HAP-1 (cell line): ENCODE measurements at places on chromosomes 16 and 17.

GRCh38 chr17:4043862-4044261, 79.6 kb upstream of the ATP2A3 start:
- no peak for DNase-seq

GRCh38 chr17:46805771-46806170, 12.7 kb downstream of the WNT3 start:
- DNase-seq = no peak

- peak; percentile 18 for DNase-seq
Observed at GRCh38 chr17:73091770-73092522, 542 bp downstream of the SLC39A11 start.

DNA sequence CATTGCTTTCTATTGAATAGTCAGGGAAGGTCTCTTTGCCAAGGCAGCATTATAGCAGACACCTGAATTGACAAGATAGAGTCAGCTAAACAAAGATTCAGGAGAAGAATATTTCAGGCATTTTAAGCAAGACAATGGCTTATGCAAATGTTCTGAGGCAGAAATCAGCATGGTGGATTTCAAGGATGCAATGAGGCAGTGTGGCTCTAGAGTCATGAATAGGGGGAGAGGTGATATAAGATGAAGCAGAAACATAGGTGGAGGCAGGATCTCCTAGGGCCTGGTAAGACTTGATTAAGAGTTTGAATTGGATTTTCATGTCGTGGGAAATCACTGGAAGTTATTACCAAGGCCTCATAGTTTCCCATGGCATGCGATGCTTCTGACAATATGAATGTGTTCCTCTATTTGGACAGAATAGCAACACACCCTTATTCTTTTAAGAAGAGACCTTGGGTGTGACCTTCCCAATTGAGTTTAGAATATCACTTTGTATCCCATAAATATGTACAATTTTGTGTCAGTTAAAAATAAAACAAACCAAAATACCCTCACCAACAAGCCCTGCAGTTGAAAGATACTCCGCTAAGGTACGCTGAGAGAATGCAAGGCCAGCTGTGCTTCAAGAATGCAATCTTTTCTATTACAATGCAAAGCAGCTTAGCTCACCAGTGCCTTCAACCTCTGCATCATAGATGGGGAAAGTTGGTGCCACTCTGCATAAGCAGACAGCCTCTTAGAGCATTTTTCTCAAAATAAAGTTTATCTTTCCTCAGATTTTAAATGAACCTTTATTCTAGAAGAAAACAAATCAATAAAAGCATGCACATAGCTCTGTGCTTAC, 139.6 kb upstream of the SALL1 start:
- DNase-seq = no peak

DNA sequence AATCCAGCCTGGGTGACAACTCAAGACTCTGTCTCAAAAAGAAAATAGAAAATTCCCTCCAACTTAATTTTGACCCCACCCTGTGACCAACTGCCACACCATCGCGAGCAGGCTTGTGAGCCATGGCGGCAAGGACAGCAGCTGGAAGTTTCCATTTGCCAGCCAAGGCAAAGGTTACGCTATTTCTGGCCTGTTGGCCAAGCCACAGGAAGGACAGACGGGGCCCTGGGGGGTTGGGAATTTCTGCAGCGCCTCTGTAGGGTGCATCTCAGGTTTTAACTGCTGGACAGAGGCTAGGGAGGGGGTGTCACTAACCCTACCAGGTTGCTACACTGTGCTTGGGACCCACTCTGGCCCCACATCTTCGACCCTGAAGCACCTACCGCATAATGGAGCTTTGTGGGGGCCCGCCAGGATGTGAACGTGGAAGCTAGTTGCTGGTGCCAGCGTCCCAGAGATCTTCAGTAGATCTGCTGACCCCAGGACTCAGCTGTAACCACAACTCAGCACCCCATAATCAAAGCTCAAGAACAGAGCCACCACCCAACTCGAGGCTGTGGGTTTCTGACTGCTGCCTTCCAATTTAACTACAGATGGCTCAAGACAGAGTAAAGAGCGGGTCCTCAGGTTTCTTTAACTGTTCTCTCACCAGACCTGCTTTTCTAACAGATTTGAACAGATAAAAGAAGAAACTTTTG, 10.9 kb downstream of the KIFC3 start:
- no peak for DNase-seq

- DNase-seq = no peak
Observed at GRCh38 chr17:74569020-74570003, 2.0 kb upstream of the CD300H start.

DNA sequence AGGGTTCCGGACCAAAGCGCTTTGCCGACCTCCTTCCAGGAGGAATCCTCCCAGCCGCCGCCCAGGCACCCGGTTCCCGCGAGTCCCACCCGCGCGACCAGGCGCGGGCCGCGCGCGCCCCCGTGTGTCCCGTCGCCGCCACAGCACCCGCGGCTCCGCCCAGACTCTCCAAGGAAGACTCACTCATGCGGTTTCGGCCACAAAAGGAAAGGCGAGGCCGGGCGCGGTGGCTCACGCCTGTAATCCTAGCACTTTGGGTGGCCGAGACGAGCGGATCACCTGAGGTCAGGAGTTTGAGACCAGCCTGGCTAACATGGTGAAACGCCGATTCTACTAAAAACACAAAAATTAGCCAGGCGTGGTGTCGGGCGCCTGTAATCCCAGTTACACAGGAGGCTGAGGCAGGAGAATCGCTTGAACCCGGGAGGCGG, 3.5 kb upstream of the PKMYT1 start:
- DNase-seq = peak; percentile 93

DNA sequence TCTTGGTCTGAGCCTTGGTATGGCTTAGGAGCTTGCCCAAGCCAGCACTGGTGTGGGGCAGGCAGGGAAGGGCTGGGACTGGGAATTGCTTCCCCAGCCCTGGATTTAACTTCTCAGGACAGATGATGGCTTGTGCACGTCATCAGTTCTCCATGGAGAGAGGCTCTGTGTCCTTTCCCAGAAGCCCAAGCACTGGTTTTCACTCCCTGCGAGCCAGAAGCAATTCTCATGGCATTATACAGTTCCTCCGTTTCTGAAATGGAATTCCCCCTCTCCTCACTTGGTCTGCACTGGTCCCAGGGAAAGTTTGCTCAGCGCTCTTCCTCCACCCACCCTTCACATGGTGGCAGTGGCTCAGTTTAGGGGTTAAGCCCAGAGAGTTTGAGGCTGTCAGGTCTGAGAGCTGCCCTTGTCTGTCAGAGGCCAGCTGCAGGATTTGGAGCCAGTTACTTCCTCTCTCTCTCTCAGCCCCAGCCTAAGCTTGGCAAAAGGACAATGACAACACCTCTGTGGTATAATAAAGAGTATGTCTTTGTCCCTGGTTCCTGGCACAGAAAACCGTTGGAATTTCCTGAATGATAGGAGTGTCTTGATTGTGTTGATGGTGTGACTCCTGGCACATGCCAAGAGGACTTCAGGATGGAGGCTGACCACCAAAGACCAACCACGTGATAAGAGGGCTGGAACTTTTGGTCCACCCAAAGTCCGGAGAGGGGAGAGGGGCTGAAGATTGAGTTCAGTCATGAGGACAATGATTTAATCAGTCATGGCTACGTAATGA, 219.6 kb upstream of the TNRC6C start:
- DNase-seq = no peak

GRCh38 chr16:56610017-56610608, 1.7 kb downstream of the MT2A start:
- peak; percentile 59 for DNase-seq

DNA sequence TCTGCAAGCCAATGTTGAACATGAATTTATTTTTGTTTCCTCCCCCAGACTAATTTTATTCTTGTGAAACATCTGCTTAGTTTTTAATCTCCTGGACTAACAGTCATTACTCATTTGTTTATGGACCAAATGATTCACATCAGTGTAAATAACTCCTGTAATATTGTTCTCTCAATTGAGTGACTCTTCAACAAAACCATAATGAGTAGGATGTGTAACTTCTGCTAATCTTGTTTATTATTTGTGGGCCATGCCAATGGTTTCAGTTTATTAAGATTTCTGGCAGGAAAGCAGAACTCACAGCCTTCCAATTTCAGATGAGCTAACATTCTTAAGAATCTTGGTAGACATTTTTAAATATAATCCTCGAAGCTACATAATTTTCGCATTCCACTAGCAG, 1216.3 kb upstream of the GOT2 start:
- DNase-seq = no peak

DNA sequence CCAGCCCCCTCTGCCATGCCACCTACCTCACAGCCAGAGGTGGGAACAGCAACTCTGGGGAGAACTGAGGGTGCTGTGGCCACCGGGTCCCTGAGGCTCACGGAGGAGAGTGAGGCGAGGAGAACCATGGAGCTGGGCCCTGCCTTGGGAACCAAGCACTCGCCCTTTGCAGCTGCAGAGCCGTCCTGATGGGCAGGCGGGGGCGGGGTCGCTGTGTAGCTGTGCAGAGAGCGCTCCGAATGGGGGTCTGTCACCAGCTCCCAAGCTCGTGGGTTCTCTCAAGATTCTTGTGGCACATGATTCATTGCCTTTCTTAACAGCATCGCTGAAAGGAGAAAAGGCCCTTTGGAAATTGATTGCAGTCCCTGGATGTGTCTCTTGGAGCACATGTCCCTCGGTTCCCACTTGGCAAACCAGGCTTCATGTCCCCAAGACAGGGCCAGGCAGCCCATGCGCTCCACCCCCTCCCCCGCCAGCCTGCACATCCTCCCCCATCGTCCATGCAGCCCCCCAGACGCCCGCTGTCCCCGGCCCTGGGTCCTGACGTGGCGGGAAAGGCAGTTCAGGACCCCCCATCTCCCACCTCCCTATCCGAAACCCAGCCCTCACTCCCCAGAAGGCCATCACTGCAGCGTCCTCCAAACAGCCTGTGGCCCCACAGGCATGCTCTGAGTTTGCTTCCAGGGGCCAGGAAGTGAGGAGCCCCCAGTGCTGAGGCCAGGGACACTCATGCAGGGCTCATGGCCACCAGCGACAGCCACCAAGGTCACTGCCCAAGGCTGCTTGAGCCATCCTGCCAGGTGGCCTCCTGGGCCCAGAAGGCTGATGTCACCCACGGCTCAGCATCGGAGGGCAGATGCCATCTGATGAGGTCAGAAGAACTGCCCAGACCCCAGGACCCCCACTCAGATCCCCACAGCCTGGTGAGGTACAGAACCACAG, 20.6 kb upstream of the CHMP6 start:
- DNase-seq = no peak

DNA sequence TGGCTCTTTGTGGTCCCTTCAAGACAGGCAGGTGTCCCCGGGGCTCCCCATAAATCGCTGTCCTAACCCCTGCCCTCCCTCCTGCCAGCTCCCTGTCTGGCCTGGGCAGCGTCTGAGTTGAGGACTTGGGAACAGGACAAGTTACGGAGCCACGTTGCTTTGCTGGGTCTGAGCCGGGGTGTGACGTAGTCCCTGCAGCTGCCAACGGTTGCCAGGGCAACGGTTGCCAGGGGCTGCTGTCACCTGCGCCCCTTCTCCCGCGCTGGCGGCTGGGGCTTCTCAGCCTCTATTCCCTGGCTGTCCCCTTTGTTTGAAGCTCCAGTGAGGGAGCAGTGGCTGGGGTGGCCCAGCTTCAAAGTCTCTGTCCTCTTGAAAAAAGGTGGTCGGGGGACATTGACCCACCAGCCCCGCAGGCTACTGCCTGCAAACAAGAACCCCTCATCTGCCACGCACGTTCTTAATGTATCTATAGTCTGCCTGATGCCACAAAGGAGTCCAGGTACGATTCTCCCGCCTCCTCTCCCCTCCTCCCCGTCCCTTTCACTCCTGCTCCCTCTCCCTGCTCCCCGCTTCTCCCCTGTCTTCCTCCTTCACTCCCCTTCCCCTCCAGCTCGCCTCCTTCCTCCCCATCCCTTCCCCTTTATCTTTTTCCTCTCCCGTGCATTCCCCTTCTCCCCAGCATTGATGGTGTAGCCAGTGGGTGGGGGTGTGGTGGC, 10.9 kb downstream of the ADGRG1 start:
- DNase-seq = no peak

DNA sequence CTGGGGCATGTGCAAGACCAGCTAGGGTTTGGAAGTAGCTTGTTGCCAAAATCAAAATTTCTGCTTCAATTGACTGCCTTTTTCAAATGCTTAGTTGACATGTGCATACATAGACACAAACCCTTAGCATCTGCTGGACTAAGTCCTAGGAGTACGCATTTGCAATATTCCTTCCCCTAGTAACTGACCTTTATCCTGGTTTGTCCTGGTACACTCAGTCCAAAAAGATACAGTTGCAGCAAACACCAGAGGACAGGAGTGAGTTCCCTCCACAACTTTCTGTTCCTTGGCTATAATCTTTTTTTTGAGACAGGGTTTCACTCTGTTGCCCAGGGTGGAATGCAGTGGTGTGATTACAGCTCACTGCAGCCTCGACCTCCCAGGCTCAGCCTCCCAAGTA, 290.2 kb upstream of the ERCC4 start:
- DNase-seq = no peak

DNA sequence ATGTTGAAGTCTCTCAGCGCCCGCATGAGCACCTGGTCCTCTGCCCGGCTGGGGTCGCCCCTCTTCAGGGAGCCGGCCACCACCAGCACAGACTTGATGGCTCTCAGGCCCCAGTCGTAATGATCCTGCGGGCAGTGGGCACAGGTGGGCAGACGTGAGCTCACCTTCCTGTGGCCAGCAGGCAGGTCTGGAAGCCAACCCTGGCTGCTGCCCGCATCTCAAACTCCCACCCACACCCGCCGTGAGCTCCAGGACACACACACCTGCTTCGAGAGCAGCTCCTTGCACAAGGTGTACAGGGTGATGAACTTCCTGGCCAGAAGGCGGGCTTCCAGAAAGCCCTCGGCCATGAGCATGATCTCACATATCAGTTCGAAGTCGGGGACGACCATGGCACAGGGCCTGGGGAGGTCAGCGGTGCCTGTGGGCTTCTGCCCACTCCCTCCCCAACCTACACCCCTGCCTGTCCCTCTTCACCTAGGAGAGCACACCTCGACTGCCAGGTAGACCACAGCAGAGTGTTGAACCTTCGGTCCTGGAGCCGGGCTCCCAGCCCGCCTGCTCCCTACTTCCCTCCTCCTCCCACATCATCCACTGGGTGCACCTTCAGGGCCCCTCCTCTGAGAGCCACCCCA, 82.4 kb downstream of the DNAH17 start:
- DNase-seq = no peak

- peak; percentile 16 for DNase-seq
Observed at GRCh38 chr16:53920988-53921387, 217.0 kb downstream of the FTO start.

GRCh38 chr16:31219154-31219741, 2.3 kb upstream of the PYDC1 start:
- DNase-seq = no peak

- no peak for DNase-seq
Observed at GRCh38 chr17:57264776-57265175, 8.5 kb downstream of the MSI2 start.

- no peak for DNase-seq
Observed at GRCh38 chr16:65070831-65071432, 50.9 kb downstream of the CDH11 start.

DNA sequence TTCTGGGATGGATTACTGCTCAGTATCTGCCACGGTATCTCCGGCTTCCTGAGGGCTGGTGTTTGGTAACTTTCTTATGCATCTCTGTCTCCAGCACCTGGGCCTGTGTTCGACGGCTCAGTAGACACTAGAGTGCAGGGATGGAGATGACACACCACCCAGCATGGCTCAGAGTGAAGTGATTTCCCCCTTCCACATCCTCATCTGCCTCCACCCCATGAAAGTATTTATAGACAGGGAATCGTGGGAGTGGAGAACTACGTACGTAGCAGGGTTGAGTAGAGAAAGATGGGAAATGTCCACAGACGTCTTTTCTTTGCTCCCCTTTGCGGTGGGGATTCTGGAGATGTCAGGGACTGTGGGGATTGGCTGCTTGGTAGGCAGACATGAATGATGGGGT, 11.8 kb upstream of the SLC25A19 start:
- DNase-seq = no peak

- peak; percentile 75 for DNase-seq
Observed at GRCh38 chr16:3101018-3101840, 2.1 kb upstream of the ZSCAN10 start.

- peak; percentile 67 for DNase-seq
Observed at GRCh38 chr17:35372846-35373533, 431 bp downstream of the SLFN11 start.
